ENCODE measurements at places on chromosomes 4 and X.

GRCh38 chr4:77104791-77105540, 29.2 kb upstream of the CCNI start:
- DNase-seq = peak; percentile 14

- no peak for DNase-seq
These were observed 146.0 kb upstream of the ZXDB start for GRCh38 chrX:57445832-57446231.

GRCh38 chrX:109841257-109841656, 108.2 kb upstream of the ACSL4 start:
- DNase-seq = no peak

GRCh38 chrX:134883137-134883700, 107.6 kb upstream of the SMIM10 start:
- DNase-seq = no peak

Data from Kasumi-1 (cell line).